ENCODE measurements at places on chromosomes 3 and 15.

DNA sequence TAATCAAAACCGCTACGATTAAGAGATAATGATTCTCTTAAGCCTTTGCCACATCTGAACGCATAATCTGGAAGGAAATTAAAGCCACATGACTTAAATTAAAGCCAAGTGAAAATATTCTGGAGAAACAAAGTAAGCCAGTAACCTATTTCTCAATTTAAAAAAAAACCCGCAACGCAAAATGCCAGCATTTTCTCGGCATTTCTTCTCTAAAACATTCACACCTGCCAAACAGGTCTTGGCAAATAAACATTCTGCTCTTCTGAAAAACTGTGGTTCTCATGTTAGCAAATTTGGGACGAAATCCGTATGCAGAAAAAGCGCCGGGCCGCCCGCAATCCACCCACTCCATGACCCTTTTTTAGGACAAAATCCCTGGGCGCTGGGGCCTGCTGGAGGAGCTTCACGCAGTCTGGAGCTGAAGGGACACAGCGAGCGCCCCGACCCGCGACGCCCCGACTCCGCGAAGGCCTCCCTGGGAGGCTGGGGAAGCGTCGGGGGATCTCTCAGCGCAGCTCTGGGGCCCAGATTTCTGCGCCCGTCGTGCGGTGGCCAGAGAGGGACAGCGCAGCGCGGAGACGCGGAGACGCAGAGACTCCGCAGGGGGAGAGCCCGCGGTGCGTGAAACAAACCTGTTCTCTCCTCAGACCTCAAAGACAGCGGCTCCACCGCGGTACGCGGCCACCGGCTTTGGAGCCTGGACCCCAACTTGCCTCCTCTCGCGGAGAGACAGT is 471 bp downstream of the NKIRAS1 start:
- no peak for DNase-seq

GRCh38 chr15:75565062-75565970 is 13.8 kb downstream of the PTPN9 start:
- DNase-seq = no peak

GRCh38 chr3:17632401-17633100 is 109.9 kb downstream of the TBC1D5 start:
- DNase-seq = peak; percentile 44

GRCh38 chr15:69424748-69425413 is 10.7 kb downstream of the KIF23 start:
- DNase-seq = no peak

GRCh38 chr3:72375237-72376076 is 472.8 kb downstream of the SHQ1 start:
- no peak for DNase-seq

GRCh38 chr3:38165722-38166387 is 518 bp downstream of the OXSR1 start:
- no peak for DNase-seq

DNA sequence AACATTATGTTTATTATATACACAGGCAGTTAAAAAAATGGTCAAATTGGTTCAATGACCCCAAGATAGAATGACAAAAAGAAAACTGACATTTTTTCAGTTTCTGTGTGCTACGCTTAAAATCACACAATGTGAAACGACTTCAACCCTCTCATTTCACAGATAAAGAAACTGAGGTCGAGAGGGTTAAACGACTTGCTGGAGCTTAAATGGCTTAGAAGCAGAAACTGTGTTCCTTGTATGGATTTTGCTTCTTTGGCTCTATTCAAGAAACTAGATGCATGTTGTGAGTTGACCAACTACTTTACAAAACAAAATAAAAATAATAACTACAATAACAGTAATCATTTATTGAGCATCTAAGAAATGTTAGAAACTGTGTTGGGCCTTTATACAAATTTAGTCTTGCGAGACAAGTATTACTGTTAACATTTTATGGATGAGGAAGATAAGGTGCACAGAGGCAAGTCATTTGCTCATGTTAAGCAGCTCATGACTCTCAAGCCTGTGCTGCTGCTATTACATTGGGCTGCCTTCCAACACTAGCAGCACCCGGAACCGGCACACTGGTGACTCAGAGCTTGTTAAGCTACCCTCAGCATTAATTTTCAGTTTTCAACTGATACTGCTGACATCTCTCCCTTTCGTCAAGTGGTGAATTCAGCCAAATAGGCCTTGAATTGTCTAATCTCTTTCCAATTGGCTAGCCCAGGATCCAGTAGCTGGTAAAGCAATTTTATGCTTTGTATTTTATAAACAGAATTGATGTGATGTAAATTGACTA is 487.6 kb downstream of the NAALADL2 start:
- peak; percentile 92 for DNase-seq

GRCh38 chr3:140577911-140578310 is 100.0 kb upstream of the TRIM42 start:
- no peak for DNase-seq

- no peak for DNase-seq
Observed at GRCh38 chr3:57370341-57370740, 77.9 kb upstream of the ASB14 start.

- peak; percentile 6 for DNase-seq
Observed at GRCh38 chr3:20462226-20462625, 276.2 kb upstream of the SGO1 start.

DNA sequence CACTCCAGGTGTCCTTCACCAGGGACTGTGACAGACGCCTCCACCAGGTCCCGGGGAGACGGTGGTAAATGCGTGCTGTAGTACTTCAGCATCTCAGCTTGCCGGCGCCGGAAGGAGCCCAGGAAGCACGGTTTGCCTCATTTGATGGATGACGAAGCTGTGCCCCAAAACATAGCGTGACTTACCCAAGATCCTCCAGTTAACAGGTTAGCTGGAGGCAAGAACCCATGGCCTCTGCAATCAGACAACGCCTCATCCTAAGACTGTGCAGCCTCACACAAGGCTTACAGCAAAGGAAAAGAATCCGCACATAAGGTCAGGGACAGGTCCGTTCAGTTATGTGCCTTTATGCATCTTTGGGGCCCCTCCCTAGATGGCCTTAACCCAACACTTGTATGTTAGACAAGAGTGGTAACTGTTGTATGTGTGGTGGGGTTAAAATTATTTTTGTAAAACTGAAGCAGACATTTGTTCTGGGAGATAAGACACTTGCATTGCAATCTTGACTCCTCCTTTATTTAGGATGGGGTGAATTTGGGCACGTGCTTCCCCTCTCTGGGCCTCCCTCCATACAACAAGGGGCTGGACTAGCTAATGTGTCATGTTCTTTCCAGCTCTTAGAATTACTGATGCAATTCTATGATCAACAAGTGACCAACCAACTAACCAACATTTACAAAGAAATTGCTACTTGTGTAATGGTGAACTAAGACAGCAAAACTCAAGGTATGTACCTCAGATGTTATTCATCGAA is 39.4 kb downstream of the VGLL4 start:
- DNase-seq = peak; percentile 34

GRCh38 chr3:126033051-126033745 is 50.7 kb downstream of the SLC41A3 start:
- DNase-seq = no peak

DNA sequence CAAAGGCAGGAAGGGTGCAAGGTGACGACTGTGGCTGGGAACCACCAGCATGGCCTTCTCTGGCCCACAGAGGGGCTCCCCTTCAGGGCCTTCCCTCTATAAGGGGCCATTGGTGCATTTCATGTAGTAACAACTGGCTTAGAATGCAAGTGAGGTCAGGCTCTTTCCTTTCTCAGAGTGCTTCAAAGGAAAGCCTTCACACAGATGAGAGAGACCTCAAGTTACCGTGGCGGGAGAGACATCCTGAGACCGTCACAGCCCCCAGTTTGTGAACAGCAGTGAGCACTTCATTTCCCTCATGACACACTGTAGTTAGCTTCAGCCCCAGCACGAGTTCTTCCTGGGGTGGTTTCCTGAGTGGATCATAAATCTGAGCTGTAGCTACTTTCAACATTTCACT is 96.6 kb upstream of the LIMD1 start:
- DNase-seq = no peak

- DNase-seq = no peak
Observed at GRCh38 chr15:36940636-36941260, 159.6 kb downstream of the MEIS2 start.

- no peak for DNase-seq
Observed at GRCh38 chr15:57691082-57691481, 15.4 kb upstream of the POLR2M start.

DNA sequence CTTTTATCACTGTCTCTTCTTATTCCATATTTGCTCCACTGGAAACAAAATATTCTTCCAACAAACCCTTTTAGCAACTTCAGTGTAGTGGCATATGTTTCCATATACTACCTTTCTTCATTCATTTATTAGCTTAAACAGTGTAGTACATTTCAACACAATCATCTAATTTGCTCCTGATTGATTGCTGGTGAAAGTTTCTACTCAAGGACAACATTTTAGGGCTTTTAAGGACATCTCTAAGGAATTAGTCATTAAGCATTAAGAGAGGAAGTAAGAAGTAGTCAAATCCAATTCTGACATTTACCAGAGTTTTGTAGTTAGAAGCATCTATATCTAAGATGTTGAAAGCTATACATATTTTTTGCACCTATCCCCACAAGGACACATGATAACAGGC is 55.8 kb downstream of the RSRC1 start:
- DNase-seq = peak; percentile 13

DNA sequence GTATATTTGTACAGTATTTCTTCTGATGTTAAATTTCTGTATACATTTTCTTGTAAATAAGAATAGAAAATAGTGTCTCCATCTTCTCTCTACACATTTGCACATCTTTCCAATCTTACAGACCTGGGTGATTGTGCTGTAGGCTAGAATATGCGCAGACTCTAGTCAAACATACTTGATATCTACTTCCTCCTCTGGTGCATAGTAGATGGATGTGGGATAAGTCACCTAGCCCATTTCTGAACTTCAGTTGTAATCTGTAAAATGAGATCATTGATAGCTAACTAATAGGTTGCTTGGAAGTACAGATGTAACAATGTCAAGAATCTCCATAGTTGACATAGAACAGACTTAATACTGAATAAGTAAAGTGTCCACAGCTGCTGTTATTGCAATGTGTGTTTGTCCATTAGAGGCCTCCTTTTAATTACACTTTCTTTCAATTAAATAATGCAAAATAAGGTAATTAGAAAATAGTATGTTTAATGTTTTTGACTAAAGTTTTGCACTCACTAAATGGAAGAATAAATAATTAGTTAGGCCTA is 46.7 kb downstream of the ALCAM start:
- no peak for DNase-seq

DNA sequence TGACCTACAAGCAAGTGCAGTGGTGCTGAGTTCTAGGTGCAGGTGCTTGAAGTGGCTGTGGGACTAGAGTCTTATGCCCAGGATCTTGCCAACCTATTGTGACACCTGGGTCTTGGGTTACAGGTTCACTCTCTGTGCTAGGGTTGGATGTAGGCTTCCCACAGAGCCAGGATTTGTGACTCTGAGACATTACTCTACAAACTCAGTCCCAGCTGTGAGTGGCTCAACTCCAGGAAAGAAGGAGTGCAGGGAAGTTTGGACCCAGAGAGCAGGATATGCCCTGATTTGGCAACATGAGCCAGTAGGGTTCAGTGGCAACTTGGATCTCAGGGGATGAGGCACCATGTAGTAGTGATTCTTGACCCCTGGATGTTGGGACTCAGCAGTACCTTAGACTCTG is 182.2 kb downstream of the LPP start:
- no peak for DNase-seq

GRCh38 chr3:190016966-190017365 is 103.7 kb downstream of the P3H2 start:
- DNase-seq = no peak

DNA sequence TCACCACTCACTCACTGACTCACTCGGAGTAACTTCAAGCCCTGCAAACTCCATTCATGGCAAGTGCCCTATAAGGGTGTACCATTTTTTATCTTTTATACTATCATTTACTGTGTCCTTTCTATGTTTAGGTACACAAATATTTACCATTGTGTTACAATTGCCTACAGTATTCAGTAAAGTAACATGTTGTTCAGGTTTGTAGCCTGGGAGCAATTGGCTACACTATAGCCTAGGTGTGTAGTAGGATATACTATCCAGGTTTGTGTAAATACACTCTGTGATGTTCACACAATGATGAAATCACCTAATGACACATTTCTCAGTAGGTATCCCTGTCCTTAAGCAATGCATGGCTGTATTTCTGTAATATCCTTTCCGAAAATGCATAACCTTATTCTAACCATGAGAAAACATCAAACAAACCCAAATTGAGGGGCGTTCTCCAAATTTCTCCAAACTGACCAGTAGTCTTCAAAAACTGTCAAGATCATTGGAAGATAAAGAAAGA is 17.9 kb upstream of the CNOT10 start:
- DNase-seq = no peak

GRCh38 chr15:57961919-57962318 is 103.6 kb downstream of the ALDH1A2 start:
- no peak for DNase-seq

DNA sequence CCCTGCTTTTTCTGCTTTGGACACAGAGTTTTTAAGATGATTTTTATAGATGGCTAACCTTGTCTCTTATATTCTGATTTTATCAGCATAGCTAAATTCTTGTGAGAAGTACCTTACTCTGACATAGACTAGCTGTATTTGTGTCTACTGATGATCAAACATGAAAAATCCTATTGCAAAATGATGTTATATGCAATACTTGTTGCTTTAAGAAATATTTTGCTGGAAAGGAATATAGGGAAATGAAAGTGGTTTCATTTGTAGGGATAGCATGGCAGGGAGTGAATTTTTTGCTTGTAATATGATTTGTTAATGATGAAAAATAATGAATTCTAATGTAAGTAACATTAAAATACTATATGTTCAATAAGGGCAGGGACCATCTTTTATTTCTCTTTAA is 35.9 kb downstream of the CFAP91 start:
- no peak for DNase-seq

DNA sequence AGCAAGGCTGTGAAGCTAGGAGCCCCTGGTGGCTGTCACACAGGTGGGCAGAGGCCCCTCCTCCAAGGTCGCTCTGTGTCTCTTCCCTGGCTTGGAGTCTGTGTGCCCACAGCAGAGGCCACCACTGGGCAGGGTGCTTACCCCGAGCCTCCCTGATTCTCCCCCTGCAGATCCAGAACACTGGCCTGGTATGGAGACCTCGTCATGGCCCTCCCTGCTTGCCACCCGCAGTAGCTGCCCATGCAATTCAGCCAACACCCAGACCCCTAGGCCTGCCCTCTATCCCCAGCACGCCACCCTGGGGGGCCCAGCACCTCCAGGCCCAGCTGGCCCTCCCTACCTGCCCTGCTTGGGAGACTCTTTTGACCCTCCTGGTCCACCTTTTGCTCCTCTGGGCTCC is 5.5 kb upstream of the RHO start:
- DNase-seq = no peak

GRCh38 chr3:8489278-8489792 is 12.3 kb upstream of the LMCD1 start:
- no peak for DNase-seq

GRCh38 chr3:120907659-120908029 is 361 bp upstream of the STXBP5L start:
- DNase-seq = no peak

- DNase-seq = no peak
Observed at GRCh38 chr3:122697952-122698620, 17.4 kb downstream of the PARP14 start.

DNA sequence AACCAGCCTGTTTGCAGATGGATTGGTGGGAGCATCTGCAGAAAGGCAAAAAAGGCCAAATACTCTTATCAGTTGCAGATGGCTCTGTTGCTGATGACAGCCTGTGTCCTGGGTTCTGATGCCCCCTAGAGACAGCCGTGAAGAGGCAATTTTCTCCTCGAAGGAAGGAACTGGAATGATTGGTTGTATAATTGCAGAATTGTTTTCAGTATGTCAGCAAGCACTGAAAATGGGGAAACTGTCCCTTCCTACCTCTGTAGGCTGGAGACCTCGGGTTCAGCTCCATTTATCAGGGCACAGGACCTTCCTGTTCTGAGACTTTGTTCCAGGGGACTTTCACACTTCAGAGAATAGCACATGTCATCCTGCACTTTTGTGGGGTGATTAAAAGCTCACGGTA is 103.0 kb downstream of the PGPEP1L start:
- no peak for DNase-seq
